ENCODE measurements at places on chromosomes 2 and 18.

- no peak for DNase-seq
Observed at GRCh38 chr2:222993920-222994650, 57.9 kb upstream of the KCNE4 start.

- DNase-seq = no peak
Observed at GRCh38 chr2:237967463-237967951, 693 bp downstream of the UBE2F start.

GRCh38 chr2:164910101-164910899 lies 45.0 kb downstream of the SLC38A11 start:
- DNase-seq = no peak

DNA sequence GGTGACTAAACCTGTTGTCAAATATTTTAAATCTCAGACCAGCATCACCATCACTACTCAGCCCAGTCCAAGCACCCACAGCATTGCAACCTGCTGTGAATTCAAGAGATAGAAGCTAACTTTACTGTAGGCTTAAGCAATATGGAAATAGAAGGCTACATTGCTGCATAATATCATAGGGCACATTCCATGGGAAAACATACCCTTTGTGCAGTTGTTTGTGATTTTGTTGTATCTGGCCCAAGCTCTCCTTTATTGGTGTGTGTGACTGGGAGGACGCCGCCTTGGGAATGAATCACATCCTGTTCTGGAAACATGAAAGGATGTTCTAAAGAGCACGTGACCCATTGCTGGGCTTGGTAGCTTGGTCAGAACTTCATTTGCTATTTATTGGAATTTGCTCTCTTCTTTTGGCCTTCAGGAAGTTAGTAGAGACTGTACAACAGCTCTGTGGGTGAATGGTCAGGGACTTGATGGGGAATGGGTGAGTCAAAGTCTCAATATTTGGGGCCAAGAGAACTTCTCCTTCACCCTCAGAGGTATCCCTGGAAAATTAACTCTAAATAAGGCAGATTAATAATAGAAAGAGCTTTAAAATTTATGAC lies 106.8 kb upstream of the SERPINE2 start:
- no peak for DNase-seq

DNA sequence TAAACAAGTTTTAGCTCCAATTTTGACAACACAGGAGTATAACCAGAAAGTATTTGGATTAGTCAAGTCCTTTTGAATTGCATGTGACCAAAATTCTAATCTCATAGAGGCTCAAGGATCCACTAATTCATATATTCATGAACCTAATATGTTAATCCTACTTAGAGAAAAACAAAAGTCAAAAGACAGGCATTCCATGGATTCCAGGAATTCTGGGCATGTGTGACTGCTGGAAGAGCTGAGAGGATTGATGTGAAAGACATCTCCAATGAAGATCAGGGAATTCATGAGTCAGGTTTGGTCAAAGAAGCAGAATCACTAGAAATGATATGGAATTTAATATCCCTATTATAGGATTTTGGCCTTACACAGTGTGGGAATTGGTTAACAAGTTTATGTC lies 1494.6 kb upstream of the DDX18 start:
- no peak for DNase-seq

- DNase-seq = no peak
Observed at GRCh38 chr2:185274718-185275484, 463.7 kb upstream of the FSIP2 start.

DNA sequence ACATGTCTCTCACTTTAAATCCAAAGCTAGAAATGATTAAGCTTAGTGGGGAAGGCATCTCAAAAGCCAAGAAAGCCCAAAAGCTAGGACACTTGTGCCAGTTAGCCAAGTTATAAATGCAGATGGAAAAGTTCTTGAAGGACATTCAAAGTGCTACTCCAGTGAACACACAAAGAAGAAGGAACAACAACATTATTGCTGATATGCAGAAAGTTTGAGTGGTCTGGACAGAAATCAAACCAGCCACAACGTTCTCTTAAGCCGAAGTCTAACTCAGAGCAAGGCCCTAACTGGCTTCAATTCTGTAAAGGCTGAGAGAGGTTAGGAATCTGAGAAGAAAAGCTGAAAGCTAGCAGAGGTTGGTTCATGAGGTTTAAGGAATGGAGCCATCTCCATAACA lies 49.0 kb downstream of the PPP4R1 start:
- no peak for DNase-seq

DNA sequence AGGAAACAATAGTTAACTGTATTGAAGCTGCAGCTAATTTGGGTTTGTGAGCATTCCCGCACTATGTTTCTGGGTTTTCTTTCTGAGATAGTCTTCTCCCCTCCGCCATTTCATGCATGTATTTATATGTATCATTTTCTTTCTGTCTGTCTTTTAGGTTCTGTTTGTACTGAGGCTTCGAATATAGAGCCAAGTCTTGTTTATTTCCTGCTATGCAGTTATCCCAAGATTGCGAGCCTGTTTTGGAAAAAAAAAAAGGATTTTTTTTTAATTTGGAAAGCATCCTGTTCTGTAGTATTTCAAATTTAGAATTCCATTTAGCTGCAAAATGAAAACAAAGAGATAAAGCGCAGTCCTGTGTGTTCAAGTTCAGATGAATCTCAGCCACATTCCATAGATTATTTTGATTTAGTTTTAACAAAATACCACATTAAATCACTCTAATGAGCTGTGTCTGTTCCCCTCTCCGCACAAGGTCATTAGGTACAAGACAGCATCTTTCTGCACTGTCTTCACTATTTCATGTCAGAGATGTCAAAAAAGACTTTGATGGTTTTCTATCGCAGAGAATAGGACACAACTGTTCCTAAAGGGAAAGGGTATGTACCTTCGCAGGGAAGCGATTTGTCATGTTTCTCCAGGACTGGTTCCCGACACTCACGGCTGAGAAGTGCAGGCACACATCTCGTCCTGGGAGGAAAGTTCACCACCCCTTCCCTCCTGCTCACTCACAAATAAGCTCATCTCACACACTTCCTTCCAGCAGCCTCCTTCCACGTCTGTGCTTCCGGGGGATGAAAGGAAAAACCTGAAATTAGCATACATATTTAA lies 443.4 kb downstream of the ZNF516 start:
- no peak for DNase-seq

DNA sequence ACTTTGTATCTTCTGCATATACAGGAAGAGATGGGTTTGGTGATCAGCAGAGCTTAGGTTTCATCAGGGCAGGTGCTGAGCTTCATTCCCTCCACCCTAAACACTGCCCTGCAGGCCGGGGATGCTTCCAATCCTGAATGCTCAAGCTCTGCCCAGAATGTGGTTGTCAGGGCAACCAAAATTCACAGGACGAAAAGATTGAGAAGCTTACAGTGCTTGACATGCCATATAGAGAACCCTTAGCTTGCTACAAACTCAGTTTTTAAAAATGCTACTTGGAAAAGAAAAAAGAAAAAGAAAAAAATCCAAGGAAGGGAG lies 65.6 kb downstream of the SH3RF3 start:
- DNase-seq = no peak

GRCh38 chr2:62431512-62431911 lies 74.5 kb downstream of the TMEM17 start:
- DNase-seq = no peak

DNA sequence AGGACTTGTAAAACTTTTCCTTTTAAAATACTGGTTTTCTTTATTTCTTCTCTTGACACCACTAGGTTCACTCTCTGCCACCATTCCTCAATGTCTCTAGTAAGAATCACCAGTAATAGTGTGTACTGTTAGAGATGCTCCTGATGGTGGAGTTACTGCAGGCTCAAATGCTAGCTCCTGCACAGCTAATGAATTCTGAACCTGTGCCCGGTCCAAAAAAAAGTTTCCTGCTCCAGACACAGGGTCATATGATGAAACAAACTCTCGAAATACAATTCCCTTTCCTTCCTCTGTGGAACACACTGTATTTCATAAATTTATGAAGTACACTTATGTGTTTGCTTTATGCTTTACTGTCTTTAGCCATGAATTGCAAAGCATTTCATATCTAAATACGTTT lies 19.2 kb downstream of the PMS1 start:
- no peak for DNase-seq

- no peak for DNase-seq
Observed at GRCh38 chr2:14861181-14861580, 228.7 kb downstream of the LRATD1 start.

GRCh38 chr18:2978661-2979106 lies 34.3 kb downstream of the LPIN2 start:
- DNase-seq = peak; percentile 38

- no peak for DNase-seq
Observed at GRCh38 chr2:172461591-172462372, 34.4 kb downstream of the ITGA6 start.

DNA sequence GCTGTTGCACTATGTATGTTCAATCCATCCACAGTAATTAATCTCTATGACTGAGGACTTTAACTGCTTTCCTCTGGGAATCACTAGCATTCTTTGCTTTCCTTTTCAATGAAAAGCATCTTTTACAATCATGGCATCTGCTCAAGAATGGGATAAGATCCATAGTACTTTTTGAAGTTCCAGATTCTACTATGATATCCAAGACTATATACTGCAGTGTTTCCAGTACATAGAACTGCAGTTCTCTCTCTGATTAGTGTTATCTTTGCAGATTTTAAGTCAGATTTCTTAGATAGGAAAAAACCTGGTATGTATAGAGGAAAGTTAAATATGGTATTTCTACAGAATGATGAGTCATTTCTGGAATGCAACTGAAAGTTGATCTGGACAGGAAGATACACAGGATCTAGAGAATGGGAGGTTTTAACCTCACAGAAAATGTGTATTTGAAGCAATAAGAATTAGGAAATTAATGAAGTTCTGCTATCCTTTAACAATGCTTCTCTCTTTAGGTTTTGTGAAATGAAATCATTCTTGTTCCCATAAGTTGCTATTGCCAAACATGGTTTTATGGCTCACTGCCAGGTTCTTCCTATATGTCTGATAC lies 670.7 kb downstream of the ERBB4 start:
- DNase-seq = no peak

DNA sequence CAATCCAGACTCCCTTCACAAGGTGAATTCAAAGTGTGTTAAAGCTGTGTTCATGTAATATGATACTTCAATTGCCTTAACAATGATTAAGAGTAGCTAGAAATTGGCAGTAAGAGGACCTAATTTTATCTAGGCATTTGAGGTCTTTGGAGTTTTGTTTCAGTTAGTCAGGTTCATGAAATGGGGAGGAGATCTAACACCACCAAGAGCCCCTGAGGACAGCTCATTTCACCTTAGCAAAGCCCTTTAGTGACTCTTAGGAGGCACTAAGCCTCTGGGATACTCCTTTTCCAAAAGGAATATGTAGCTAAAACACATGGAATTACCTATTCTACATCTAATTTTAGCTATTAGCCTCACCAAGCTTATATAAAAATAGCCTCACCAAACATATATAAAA lies 716.5 kb upstream of the RAB6C start:
- no peak for DNase-seq

GRCh38 chr2:25960920-25961319 lies 21.4 kb downstream of the KIF3C start:
- DNase-seq = no peak

DNA sequence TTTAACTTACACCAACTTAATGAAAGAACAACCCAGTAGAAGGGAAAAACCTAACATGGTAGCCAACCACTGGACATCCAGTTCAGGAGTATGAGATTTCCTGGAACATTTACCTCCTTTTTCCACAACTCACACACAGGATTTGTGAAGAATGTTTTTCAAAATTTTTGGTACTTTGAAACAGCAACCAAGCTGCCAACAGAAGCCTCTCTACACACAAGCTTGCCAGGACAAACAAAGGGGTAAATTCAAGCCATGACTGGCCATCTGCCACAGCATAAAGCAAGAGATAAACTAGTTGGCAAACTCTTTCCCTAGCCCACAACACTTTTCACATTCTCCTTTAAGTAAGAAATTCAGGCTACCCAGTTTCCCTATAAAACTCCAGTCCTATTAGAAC lies 21.4 kb downstream of the MGAT4A start:
- no peak for DNase-seq

DNA sequence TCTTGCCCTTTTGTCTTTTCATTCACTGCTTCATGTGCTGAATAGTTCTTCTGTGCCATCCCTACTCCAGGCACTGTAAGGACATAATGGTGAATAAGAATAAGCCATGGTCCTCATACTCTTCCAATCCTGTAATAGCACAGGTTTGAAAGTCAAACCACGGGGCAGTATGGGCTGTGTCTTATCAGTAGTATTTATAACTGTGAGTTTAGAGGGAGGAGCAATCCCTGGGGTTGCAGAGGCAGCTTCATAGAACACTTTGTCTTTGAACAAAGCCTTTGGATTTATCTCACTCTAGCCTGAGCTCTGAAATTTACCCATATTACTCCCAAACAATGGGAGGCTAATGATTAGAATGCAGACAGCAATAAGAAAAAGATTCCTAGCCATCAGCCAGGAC lies 30.2 kb upstream of the ALK start:
- no peak for DNase-seq

GRCh38 chr2:120613742-120614571 lies 121.7 kb upstream of the GLI2 start:
- no peak for DNase-seq

- DNase-seq = no peak
Observed at GRCh38 chr18:68611311-68611710, 103.6 kb downstream of the TMX3 start.

DNA sequence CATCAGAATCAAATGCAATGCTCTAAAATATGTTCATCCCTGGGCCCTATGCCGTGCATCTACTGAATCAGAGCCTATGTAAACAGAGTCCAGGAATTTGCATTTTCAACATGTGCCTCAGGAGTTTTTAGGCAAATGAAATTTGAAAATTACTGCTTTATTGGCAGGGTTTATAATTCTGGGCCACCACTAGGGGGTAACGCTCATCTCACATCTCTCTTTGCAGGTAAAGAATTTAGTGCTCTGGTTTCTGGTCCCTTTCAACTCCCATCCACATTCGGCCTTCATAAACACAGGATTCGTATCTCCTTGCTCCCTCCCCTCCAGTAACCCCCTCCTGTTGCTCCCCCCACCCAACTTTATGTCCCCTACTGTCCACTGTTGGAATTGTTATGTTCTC lies 49.3 kb downstream of the LYPD6B start:
- DNase-seq = no peak

DNA sequence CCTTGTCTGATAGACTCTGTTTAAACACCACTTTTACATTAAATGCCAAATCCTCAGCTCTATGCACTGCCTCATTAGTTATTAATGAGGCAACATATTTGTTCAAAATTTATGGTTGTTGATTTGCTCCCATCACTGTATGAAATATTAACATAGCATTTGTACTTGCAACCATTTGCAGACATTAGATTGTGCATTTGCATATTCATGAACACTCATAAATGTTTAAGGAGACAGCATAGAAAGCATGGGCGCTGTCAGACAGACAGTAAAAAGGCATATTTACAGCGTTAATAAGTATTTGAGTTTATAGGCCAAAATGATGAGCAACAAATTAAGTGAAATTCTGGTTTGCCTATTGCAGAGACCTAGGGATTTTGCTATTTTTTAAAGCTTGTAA lies 502.3 kb downstream of the TXNL1 start:
- DNase-seq = no peak

GRCh38 chr2:140185076-140185475 lies 1404.9 kb upstream of the NXPH2 start:
- no peak for DNase-seq

GRCh38 chr2:76498360-76498759 lies 787.6 kb upstream of the GCFC2 start:
- no peak for DNase-seq

Data from T1000 (cell line).